ENCODE measurements at places on chromosomes 1 and 21.

DNA sequence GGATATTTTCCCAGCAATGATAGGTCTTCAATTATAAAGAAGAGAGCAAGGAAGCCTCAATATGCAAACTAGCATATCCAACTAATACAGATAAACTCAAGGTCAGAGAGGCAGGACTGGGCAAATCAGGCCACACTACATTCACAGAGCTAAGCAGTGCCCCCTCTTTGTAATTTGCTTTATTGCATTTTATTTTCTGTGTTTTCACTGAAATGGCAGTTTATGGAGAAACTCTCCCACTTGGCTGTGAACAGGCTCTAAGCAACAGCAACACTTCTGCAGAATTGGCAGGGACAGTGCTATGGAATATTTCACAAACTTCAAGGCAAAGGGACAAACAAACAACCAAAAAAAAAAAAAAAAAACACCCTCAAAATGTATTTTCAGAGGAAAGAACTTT lies 93.4 kb upstream of the SOD1 start:
- DNase-seq, result no peak

- no peak for DNase-seq
Observed at GRCh38 chr1:186615332-186615731, 64.9 kb downstream of the PTGS2 start.

DNA sequence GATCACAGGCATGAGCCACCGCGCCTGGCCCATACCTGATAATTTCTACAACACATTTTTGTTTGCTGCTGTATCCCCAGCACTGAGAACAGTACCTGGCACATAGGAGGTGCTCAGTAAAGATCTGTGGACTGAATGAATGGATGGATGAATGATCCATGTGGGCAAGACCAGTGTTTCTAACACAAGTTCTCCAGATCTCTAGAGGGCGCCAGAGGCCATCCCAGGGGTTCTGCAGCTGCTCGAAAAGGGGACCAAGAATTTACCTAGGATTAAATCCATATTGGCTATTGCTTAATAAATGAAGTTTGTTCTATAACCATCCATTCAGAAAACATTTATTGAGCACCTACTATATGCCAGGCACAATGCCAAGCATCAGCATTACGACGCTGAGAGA lies 167.7 kb downstream of the ACTL8 start:
- peak; percentile 65 for DNase-seq

DNA sequence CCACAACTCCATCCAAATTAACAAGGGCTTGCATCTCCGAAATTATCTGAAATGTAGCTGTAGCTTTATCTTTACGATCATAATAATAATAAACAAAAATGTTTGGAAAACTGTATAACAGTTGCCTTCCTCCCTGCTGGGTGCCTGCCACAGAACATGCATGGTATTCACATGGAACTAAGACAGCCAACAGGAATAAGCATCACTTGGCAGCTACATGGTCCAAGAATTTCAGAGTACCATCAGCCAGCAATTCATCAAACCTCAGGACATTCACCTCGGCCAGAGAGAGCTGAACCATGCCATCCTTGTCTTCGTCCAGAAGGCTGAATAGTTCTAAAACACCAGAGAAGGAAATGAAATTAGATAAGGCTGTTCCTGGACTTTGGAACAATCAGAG lies 122.7 kb downstream of the CAPN8 start:
- DNase-seq, result no peak

GRCh38 chr1:225766967-225767633 lies 10.5 kb upstream of the SRP9 start:
- DNase-seq, result no peak

- no peak for DNase-seq
Observed at GRCh38 chr1:42933610-42934491, 24.8 kb downstream of the SLC2A1 start.

DNA sequence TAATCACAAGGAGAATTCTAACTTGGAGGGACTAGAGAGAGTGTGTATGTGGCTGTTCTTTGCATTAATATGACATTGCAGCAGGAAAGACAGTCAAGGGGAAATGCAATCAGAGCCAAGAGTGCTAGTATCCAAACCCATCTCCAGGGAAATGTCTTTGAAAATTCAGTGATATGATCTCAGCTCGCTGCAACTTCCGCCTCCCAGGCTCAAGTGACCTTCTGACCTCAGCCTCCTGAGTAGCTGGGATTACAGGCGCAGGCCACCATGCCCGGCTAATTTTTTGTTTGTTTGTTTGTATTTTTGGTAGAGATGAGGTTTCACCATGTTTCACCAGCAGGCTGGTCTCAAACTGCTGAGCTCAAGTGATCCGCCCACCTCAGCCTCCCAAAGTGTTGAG lies 16.3 kb downstream of the VASH2 start:
- DNase-seq, result no peak

DNA sequence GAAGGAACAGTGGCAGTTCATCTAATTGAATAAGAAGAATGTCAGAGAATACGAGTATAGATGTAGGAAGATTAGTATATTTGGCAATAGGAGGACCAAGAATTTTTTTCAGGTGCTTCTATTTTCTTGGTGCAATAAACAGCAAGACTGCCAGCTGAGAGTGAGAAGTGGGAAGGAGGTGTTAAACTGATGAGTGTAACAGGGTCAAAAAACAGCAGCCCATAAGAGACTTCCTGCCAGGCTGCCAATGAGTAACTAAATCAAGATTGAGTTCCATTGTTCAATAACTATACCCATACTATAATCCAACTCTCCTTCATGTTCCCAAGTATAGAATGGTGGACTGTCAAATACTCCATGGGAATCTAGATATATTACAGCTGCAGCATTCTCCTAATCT lies 28.7 kb downstream of the LYST start:
- no peak for DNase-seq

- DNase-seq, result peak; percentile 90
Observed at GRCh38 chr21:25801217-25802014, 66.6 kb downstream of the GABPA start.

DNA sequence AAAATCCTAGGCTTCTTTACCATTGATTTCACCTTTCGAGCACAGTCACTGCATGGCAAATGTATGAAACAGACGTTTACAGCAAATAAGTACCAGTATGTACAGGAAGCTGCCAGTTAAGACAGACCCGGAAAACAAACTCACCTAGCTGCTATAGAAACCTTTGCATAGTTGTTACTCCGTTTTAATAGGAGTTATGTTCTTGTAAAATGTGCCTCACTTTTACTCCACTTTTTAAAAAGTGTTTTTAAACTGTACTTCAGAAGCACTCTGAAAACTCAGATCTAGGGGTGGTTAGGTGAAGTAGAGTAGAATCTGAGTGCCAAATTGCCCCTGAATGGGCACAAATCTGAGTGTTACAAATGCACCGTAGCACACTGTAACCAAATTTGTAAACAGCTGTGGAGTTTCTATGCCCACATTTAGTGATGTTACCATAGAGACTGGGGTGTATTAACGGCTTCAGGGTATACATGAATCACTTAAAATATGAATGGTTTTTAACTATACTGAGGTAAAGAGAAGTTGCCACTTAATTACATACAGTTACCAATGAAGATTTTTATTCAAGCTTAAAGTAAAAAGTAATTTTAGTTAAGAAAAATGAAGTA lies 30.7 kb downstream of the CNIH4 start:
- no peak for DNase-seq

DNA sequence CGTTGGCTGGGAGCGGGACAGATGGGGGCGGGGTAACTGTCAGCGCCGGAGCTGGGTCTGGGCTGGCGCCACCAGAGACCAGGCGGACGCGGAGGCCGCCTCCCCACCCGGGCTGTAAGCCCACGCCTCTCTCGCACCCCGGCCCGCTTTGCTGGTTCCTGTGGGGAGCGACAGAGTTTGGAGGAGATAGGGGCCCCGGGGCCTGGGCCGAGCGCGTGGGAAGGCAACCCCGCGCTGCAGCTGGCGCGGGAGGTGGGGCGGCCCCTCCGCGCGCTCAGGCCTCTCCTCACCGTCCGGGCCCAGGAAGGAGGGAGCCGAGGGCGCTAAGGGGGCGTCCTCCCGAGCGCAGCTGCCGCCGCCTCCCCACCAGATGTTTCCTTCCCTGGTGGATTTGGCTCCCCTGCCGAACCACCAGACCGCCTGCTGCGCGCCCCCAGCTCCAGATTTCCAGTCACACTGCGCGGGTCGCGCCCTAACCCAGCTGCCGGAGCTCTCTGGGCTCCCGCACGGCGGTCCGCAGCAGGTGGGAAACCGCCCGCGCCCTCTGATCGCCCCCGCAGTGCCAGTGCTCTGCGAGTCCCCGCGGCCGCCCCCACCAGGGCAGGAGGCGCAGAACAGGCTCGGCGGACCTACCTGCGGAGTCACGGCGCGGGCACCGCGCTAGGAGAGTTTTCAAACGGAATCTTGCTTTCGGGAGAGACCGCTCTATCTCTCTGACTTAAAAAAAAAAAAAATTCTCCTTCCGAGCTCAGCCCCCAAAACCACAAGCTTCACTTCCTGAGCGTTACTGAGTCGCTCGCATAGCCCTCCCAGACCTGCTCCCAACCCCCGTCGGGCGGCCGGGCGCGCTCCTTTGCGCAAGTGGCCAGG lies 1.1 kb downstream of the GFI1 start:
- DNase-seq, result peak; percentile 67

- DNase-seq, result no peak
Observed at GRCh38 chr1:226976978-226977642, 37.0 kb downstream of the COQ8A start.

DNA sequence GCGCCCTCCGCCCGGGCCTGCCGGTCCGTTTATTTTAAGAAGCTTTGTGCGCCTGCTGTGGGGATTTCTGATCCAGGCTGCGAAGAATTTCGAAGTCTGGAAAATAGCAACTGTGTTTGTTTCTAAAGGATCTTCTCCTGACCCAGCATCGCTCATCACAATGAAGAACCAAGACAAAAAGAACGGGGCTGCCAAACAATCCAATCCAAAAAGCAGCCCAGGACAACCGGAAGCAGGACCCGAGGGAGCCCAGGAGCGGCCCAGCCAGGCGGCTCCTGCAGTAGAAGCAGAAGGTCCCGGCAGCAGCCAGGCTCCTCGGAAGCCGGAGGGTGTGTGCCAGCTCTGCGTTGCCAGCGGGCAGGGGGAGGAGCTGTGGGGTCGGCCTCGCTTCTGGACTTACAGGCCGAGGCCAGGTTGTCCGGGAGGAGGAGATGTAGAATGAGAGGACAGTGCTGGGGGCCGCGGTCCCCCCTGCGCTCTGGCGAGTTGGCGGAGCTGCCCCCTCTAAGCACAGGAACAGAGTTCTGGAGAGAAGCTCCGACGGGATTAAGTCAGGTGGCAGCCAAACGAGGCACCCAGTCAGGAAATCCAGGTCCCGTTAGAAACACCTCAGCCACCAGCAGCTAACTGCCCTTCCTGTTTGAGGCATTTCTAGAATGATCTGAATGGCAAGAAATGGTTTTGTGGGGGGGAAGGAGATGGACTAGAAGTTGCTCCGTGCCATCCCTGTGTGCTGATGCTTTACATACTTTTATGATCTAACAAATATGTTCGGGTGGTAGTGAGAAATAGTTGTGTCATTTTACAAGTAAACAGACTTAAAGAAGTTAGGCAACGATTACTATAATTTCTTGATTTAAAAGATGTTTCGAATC lies 948 bp downstream of the TXLNA start:
- DNase-seq, result peak; percentile 56

DNA sequence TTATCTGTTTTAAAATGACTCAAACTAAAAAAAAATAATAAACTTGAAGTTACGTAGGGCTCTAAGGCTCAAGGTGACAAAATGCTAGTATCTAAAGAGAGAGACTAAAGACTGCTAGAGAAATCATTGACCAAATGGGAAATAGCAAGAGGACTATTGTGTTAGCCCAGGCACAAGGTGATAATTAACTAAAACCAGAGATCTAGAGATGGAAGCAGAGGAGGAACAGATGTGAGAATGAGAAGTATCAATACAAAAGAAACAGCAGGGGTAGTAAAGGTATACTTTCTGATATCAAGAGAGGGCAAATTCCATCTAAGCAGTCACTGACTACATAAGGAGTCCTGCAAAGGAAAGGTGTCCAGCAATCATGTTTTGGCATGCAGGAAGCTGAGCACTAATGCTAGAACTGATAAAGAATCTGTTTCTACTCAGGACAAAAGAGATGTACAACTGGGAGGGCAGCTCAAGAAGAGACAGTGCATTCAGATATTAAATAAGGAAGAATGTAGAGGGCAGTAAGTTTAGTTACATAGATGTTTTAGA lies 100.2 kb upstream of the GNG4 start:
- DNase-seq, result no peak

DNA sequence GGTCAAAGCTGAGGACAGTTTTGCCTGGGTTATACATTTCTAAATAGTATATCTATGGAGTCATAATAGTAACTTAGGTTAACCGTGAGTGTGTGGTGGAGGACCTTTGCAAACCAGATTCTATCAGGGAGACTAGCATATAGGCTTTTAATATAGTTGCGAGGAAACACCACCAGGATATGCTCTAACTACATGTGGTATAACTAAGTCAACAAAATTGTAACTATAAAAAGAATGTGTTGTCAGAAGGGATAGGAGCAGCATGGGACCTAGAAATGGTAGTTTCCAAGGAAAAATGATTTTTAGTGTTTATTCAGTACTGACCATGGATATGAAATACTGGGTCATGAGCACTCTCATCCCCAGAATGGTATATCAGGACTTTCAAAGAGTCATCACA lies 338.1 kb downstream of the TGFB2 start:
- no peak for DNase-seq

GRCh38 chr1:69313118-69313517 lies 254.6 kb upstream of the LRRC7 start:
- DNase-seq, result no peak

DNA sequence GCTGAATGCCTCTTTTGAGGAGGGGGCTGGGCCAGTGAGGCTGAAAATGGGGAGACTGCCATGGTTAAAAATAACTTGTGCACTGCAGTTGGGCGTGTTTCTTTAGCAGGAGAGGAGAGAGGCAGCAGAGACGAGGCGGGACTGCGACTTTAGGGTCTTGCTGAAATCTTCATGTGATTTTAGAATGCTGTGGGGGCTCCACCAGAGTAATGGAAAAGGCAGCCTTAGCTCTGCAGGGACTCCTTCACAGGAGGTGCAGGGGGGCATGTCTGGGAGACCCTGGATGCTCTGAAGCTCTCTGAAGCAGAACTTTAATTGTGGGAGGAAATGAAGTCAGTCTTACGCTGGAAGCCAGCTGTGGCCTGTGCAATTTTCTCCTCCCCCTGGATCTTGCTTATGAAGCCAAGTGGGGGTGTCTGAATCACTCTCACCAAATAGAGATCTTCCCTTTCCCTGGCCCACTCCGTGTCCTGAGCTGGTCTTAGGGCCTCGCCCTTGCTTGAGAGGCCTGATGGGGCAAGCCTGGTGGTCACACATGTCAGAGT lies 60.8 kb downstream of the NDUFS5 start:
- DNase-seq, result no peak

- no peak for DNase-seq
Observed at GRCh38 chr1:26016258-26016952, 5.2 kb upstream of the EXTL1 start.

DNA sequence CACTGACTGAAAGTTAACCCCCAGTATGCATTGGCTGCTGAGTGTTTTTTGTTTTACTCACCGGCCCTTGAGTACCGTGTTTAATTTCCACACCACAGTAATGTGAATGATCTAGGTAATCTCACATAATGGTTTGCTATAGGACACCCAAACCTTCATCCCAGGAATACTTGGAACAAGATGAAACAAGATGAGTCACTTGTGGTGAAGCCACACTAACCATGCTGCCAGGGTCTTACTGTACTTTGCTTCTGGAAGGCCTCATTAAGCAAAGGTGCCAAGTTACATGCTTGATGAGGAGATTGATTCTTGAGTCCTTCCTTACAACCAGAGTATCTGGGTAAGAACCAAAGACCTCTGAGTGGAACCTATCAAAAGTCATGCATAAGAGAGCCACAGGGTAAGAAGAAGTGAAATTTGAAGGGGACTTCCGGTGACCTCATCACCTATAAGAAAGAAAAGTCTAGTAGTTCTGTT lies 163.3 kb downstream of the NRIP1 start:
- no peak for DNase-seq

- DNase-seq, result no peak
Observed at GRCh38 chr1:184620469-184620868, 134.2 kb downstream of the EDEM3 start.

Measured in nephron progenitor cell (in vitro differentiated cells).